Type B pancreatic cell (in vitro differentiated cells): ENCODE measurements at places on chromosomes 3 and 15.

DNA sequence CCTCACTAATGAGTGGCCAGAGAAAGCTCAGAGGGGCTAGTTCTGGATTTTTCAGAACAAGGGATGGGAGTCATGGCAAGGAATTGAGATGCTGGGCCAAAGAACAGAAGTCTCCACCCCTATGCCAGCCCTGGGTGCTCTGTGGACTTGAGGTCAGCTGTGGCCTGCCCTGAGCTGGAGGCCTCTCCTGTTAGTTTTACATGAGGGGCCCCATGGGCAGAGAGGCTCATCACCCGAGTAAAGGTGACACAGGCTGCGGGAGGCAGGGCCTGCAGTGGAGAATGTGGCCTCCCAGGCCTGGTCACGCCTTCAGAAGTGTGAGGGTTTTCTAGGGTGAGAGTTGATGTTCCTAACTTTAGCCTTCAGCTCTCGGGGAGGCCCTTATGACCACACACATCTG, 44.9 kb downstream of the ABHD5 start:
- no peak for DNase-seq

- no peak for DNase-seq
Observed at GRCh38 chr3:177694951-177695350, 497.7 kb upstream of the TBL1XR1 start.

GRCh38 chr3:196872316-196872715, 4.6 kb downstream of the SENP5 start:
- DNase-seq: no peak

- DNase-seq: peak; percentile 62
Observed at GRCh38 chr15:68228143-68228970, 1.2 kb downstream of the CLN6 start.

DNA sequence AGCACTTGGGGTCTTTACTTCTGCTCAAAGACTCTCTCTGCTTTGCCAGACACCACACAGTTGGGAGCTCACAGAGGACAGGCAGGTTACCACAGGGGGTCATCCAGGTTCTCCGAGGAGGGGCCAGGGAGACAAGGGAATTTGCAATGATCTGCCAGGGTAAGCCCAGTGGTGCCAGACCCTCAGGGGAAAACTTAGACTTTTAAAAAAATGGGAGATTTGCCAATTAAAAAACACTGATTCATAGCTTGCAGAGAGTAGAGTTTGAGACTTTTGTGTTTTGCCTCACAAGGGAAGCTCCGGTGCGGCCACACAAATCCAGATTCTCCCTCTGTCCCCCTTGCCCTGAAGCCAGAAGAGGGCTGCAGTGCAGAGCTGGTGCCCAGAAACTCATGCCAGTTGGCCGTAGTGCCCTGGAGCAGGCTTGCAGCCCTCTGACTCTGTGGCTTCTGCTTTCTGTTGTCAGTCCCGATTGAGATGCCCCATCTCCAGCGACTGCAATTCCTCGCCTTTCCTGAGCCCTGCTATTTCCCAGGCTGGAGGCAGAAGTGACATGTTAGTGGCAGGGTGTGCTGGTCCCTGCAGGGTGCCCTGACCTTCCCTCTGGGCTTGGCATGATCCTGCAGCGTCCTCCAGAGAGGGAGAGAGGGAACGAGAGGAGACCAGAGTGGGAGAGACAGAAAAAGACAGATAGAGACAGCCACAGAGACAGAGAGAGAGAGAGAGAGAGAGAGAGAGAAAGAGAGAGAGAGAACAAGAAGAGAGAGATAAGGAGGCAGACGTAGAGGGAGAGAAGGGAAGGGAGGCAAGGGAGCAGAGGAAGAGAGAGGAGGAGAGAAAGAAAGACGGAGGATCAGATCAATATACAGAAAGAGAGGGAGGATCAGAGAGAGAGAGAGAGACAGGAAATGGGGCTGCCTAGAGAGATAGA, 46.0 kb downstream of the RHCG start:
- no peak for DNase-seq

DNA sequence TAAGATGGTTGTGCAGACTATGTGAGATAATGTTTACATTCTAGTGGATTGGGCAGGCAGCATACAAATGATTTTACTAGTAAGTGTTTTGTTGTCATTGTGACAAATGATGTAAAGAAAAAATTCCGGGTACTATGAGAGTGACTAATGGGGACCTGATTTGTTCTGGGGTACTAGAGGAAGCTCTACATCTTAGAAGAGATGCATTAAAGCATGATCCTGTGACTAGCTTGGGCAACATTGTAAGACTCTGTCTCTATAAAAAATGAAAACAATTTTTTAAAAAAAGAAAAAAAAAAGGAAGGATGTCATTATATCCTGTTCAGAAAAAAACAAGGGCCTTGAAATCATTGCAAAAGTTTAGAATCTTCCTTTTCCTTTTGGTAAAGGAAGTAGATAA, 58.1 kb upstream of the MYRIP start:
- DNase-seq: no peak

DNA sequence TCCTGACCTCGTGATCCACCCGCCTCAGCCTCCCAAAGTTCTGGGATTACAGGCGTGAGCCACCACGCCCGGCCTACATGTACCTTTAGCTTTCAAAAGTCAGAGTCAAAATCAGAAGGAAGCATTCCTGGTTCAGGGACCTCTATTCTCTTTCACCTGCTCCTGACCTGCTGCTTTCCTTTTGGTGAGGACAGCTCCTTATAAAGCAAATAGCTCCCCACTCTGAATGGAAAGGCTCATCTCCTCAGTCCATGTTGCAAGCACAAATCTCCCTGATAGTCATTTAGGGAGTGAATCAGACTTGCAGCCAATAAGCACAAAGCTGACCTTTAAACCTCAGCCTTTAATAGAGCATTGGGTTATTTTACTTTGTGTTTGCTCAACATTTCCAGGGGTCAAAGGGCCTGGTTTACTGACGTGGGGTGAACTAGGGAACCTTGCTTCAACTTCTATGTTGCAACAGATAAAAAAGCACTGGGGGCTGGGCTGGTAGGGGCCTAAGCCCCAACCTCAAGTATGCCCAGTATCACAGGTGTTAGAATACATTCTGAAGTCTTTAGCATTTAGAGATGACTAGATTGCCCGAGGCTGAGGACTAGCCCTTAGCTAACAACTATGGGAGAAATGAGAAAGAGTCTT, 43.1 kb downstream of the THRB start:
- no peak for DNase-seq

DNA sequence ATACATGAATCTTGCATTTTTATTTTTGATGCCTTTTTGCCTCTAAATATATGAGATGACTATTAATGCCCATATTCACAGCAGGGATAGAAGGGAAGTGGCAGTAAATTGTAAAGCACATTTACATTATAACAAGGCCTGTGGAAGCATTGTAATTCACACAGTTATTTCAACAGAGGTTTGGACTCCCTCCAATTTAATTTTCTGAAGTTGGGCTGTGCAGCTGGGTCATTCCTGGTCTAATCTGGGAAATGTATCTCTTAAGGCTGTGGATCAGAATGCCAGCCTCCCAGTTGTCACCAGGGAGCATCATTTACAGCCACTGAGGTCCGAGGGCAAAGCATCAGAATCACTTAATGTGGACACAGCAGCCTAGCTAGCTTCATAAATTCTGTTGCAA, 434.5 kb downstream of the MFSD1 start:
- no peak for DNase-seq

GRCh38 chr3:169662843-169663160, 710 bp downstream of the MECOM start:
- no peak for DNase-seq

DNA sequence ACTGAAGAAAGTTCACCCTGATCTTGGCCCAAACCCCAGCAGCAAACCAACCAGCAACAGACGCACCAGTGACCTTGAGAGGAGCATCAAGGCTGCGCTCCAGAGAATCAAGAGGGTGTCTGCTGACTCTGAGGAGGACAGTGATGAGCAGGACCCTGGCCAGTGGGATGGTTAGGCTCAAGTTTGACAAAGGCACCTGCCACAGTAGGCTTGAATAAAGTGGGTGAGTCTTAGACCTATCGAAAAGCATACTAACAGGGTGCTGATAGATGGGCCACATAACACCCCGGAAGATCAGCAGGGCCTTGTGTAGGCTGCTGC, 23.9 kb downstream of the WHAMM start:
- no peak for DNase-seq

- DNase-seq: no peak
Observed at GRCh38 chr3:127744253-127744815, 71.6 kb downstream of the ABTB1 start.

DNA sequence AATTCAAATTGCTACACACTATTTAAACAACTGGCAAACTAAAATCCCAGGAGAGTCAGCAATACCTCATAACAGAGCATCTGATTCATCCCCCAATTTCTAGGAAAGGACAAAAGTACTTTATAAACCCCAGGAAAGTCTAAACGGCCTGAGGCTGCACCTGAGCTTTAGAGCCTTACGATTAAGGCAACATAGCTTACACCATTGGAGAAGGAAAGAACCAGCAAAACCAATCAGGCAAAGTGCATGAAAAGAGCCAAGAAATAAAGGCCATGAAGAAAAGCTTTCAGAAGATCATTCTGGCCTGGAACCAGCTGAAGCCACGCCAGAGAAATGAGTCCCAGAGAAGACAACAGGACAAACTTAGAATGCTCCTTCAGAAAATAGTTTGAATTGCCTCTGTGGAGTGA, 48.1 kb downstream of the PTPN9 start:
- no peak for DNase-seq

GRCh38 chr3:16140116-16140893, 34.2 kb upstream of the GALNT15 start:
- no peak for DNase-seq

- no peak for DNase-seq
Observed at GRCh38 chr3:104596054-104596453, 770.7 kb upstream of the ALCAM start.

DNA sequence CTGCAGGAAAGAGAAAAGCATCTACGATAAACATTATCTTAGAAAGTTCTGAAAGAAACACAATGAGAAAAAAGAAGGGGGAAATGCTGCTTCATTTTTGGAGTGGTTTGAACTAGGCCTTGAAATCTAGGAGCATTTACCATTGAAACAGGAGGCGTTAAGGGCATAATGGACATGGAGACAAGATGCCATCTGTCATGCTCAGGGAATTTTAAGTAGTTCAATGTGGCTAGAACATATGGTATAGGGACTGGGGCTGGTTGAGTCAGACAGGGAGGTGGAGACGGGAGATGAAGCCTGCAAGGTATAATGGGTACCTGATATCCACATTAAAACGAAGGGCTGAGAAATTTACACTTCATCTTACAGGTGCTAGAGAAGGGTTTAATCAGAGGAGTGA, 10.4 kb upstream of the PLAAT1 start:
- DNase-seq: no peak

- no peak for DNase-seq
Observed at GRCh38 chr3:184343200-184343876, 5.9 kb downstream of the FAM131A start.

- no peak for DNase-seq
Observed at GRCh38 chr15:63250312-63250965, 27.0 kb upstream of the APH1B start.

DNA sequence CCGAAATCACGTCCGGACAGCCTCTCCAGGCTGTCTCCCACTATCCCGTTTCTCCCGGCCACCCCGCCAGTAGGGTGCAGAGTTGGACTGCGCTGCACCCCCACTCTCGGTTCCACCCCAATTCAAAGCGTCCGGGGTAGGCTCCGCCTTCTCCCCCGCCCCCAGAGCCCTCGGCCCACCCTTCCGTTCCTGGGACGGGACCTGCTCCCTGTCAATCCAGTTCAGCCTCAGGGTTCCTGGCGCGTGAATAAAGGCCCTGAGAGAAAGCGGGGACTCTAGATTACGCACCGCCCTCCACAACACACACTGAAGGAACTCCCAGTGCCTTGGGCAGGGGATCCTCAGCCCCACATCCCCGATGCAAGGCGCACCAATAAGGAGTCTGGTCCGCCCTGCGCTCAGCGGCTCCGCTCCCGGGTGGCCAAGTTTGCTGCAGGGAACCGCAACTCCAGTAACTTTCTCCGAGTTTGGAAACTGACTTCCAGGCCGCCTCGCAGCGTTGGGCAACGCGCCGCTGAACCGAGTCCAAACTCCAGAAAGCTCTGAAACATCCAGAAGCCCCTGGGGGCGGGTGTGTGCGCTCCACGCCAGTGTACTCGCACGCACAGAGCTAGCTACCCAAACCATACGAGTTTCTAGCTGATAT, 1.9 kb downstream of the ADAMTS9 start:
- DNase-seq: peak; percentile 89

GRCh38 chr3:168071591-168072322, 24.0 kb downstream of the GOLIM4 start:
- no peak for DNase-seq

DNA sequence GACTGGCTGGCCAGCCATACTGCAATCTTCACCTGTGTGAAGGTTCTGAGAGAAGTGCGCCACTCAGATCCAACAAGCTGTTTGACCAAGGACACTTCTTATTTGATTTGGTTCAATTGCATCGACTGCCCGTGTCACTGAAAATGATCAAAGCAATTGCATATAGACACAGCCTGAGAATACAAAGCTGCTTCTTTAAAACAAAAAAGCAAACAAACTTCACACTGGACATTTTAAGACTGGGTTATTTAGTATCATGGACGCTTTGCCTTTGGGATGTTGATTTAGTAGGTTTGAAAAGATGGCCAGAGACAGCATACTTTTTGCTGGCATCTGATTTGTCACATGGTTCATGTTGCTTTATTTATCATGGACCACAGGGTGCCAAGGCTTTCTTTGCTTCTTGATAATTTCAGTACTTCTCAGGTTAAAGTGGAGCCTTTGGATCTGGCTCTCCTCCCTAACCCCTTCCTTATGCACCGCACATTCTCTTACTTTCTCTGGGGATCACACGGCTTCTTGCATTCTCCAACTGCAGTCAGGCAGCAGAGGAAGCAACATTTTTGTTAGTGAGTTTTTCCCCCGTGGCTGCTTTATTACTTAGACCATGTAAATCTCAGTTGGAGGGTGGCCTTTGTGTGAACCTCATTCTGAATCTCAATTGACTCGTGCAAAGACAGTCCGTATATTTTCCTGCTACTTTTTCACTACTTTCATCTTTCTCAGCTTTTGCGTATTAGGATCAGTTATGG, 151.0 kb downstream of the CD47 start:
- no peak for DNase-seq

DNA sequence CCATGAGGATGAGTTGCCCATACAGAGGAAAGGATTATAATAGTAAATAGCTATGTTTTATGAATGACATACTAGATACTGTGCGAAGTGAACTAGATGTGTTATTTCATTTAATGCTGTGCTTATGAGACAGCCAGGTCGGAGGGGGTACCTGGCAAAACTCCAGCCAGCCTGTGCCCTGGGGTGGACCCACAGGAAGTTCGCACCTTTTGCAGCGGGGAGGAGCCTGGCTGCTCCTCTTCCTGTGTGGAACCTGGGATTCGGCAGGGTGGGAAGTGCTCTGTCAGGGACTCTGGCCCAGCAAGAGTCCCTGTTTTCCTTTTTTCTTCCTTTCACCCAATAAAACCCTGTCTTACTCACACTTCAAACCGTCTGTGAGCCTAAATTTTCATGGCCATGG, 452.2 kb downstream of the IL5RA start:
- DNase-seq: no peak

- DNase-seq: no peak
Observed at GRCh38 chr3:9779721-9780457, 10.1 kb upstream of the CAMK1 start.

DNA sequence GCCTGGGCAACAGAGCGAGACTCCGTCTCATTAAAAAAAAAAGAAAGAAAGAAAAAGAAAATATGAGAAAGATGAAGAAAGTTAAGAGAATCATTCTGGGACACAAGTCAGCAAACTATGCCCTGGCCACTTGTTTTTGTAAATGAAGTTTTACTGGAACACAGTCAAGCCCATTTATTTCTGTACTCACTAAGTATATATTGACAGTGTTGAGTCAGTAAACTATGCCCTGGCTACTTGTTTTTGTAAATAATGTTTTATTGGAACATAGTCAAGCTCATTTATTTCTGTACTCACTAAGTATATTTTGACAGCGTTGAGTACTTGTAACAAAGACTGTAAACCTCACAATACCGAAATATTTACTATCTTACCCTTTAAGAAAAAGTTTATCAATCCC, 42.2 kb upstream of the SIN3A start:
- DNase-seq: no peak
